ENCODE measurements at places on chromosomes 1 and 21. TPM values are rescaled to one million over a fixed set of nuclear protein-coding genes. Genes with fewer than 3 reads are reported as not detected.
A peak's percentile ranks its signal among the peaks of the same experiment; 100 is the strongest.

GRCh38 chr1:44909901-44910544, 67.0 kb upstream of the PTCH2 start:
- H3K27ac ChIP-seq, result peak overlapping the region; percentile 88
- H3K36me3 ChIP-seq, result peaks cover 2% of the 10 kb centered on the region
- no peaks in the 10 kb centered on the region for H3K27me3 ChIP-seq
- H3K4me1 ChIP-seq, result peaks cover 2% of the 10 kb centered on the region
- peak; percentile 90 for DNase-seq

DNA sequence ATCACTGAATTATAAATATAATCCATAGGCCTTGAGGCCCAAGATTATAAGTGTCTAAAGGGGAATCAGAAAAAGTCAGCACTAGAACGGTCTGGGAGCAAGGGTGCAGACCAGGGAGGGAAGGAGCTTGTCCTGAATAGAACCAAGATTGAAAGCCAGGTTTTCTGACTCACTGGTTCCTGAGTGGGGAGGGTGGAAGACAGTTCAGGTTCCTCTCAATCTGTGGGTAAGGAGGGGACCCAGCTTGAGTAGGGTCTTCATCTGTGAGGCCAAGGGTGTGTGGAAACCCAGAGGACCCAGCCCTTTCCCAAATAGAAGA, 842 bp downstream of the LENEP start:
- H3K27me3 ChIP-seq, result no peaks in the 10 kb centered on the region
- DNase-seq, result no peak
- peaks cover 18% of the 10 kb centered on the region for H3K36me3 ChIP-seq
- H3K4me3 ChIP-seq, result no peak overlapping the region
- H3K27ac ChIP-seq, result no peak overlapping the region
- H3K4me1 ChIP-seq, result peaks cover 6% of the 10 kb centered on the region

DNA sequence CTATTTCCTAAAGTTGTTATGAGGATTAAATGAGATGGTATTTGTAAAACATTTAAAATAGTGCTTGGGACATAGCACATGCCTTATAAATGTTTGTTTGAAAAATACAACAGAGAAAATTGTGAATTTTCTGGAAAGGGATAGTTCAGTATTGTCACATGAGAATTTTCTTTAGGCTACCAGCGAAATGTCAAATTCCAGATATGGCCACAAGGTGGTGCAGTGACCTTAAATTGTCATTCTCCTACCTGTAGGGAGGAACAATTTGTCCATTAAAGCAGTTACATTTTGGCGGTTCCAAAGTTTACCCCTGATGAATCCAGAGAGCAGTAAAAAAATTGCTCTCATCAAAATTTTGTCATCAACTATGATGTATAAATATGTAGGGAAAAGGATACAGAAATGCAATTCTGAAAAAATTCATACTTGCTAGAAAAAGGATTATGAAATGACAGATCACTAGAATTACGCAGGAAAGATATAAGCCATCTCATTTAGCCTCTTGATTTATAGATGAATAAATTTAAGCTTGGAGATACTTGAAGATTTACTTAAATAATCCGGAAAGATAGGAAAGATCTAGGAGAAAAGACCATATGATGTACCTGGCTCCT, 50.2 kb upstream of the TSHB start:
- H3K27me3 ChIP-seq, result no peaks in the 10 kb centered on the region
- H3K4me1 ChIP-seq, result no peaks in the 10 kb centered on the region
- H3K4me3 ChIP-seq, result no peak overlapping the region
- no peak overlapping the region for H3K27ac ChIP-seq

- H3K4me3 ChIP-seq, result no peak overlapping the region
- DNase-seq, result no peak
- H3K27ac ChIP-seq, result no peak overlapping the region
- H3K4me1 ChIP-seq, result peaks cover under 1% of the 10 kb centered on the region
Observed at GRCh38 chr21:44702973-44703730, 6.2 kb downstream of the KRTAP10-12 start.

DNA sequence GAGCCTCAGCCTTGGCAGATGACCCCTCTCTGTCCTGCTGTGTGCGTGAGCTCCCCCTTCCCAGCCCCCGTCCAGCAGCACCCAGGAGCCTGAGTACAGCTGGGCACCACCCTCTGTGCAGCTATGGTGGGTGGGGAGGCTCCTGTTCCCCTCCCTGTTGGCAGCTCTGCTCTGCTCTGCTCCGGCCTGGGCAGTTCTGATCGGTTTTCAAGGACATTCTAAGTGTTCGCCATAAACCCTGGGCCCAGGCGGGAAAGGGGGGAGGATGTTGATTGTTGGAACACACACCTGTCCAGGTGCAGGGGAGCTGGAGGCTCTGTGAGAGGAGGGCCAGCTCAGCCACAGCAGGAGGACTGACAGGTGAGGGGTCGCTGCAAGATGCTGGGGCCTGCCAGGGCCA, at the start of gene CLCNKB:
Gene CLCNKB, plus strand, starts transcription at position 262 of the 400 bp plus-strand sequence. CDS start 711 bp downstream, outside the sequence.
- H3K4me1 ChIP-seq, result peaks cover 1% of the 10 kb centered on the region
- no peaks in the 10 kb centered on the region for H3K36me3 ChIP-seq
- DNase-seq, result no peak

DNA sequence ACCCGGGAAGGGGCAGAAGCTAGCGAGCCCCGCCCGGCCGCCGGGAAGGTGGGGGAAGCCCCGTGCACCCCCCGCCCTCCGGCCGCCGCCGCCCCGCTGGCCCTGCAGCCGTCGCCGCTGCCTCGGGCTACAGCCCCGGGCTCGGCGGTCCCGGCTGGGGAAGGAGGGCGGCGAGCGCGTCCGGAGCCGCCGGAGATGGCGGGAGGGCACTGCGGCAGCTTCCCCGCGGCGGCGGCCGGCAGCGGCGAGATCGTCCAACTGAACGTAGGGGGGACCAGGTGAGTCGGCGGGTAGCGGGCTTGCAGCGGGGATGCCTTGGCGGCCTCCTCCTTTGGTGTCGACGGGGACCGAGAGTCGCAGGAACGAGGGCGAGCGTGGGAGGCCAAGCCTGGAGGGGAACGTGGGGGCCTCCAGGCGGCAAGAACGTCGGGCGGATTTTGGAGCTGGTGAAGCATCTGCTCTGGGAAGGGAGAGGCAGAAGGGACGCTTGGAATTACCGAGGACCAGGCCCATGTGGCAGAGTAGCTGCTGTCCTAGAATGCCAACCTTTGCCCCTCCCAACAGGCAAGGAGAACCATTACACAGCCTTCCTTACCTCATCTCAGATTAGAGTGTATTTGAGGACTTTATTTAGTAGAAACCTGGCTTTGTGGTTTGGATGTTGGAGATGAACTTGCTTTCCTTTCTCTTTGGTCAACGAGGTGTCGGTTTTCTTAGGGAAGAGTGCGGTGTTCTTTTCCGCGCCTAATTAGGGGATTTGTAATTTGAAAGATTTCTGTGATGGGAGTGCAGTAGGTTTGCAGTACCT, 591 bp downstream of the KCTD3 start:
- DNase-seq, result peak; percentile 74
- H3K27me3 ChIP-seq, result no peaks in the 10 kb centered on the region
- H3K36me3 ChIP-seq, result no peaks in the 10 kb centered on the region
- peaks cover 5% of the 10 kb centered on the region for H3K4me1 ChIP-seq

- no peak overlapping the region for H3K4me3 ChIP-seq
- peaks cover 7% of the 10 kb centered on the region for H3K36me3 ChIP-seq
- H3K27me3 ChIP-seq, result no peaks in the 10 kb centered on the region
- peak; percentile 54 for DNase-seq
- H3K27ac ChIP-seq, result peak overlapping the region; percentile 20
- H3K4me1 ChIP-seq, result peaks cover 15% of the 10 kb centered on the region
Observed at GRCh38 chr1:5966543-5967205, 25.6 kb downstream of the NPHP4 start.

DNA sequence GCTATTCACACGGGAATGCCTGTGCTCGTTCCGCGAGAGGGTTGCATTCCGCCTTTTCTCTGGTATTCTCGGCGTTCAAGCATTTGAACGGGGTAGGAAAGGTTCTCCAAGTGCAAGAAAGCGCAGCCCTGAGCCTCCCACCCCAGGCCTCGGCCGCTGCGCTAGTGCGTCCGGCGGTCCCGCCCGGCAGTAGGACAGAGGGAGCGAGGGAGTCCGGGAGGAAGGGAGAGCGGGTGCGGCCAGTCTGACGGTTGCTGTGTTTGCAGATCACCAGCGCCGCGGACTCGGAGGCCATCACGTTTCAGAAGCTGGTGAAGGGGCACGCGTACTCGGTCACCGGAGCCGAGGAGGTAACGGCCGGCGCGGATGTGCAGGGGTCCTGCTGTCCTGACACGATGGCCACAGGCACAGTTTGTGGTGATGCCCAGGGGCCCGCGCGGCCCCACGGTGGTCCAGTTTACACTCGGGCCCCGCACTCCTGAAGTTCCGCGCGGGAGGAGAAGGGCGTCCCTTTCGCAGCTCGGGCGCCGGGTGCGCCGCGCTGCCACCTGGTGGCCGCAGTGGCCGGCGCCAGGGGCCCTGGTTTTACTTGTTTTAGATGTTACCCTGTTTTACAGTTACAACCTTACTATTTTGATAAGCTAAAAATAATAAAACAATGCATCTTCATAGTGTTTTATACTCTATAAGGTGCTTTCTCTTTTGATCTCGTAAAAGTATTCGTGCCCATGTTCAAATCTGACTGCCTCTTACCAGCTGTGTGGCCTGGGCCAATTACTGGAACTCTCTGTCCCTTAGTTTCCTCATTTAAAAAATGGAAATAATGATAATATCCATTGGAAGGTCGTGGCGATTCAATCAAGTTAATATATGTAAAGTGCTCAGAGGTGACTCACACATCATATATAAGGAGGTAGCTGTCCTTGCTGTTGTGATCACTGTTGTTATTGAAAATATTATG, 36.7 kb downstream of the CAPN2 start:
- no peaks in the 10 kb centered on the region for H3K27me3 ChIP-seq
- H3K4me1 ChIP-seq, result peaks cover 25% of the 10 kb centered on the region
- peak; percentile 78 for DNase-seq
- H3K27ac ChIP-seq, result peak overlapping the region; percentile 74
- H3K4me3 ChIP-seq, result peak overlapping the region; percentile 36

OR2L3 gene
- not detected for total RNA-seq

NEGR1 gene
- 22.3 TPM for total RNA-seq

EDARADD gene
- total RNA-seq, result 0.18 TPM

DCLRE1B gene
- 5.2 TPM for total RNA-seq

RGS8 gene
- 0.04 TPM for total RNA-seq
